ENCODE measurements at places on chromosomes 5 and 9. TPM values are rescaled to one million over a fixed set of nuclear protein-coding genes. Genes with fewer than 3 reads are reported as not detected.

JAKMIP2 gene
- total RNA-seq = not detected

C9 gene
- total RNA-seq = not detected

AFAP1L1 gene
- total RNA-seq = 5.1 TPM

ZCCHC9 gene
- 26.6 TPM for total RNA-seq

FOXD4L4 gene
- total RNA-seq = 0.03 TPM

GARIN3 gene
- total RNA-seq = not detected

PGM5 gene
- not detected for total RNA-seq

LIFR gene
- 6.5 TPM for total RNA-seq

PKD2L2 gene
- not detected for total RNA-seq

SLCO6A1 gene
- not detected for total RNA-seq

PDLIM4 gene
- total RNA-seq = 0.49 TPM

PNPLA7 gene
- total RNA-seq = 0.61 TPM

UGT3A1 gene
- not detected for total RNA-seq

NR5A1 gene
- total RNA-seq = not detected

TMEM171 gene
- 7.2 TPM for total RNA-seq

CEP120 gene
- 6.9 TPM for total RNA-seq

DOK3 gene
- total RNA-seq = 3.0 TPM

CDC20B gene
- total RNA-seq = not detected

ADRA1B gene
- 11.2 TPM for total RNA-seq

SPINK5 gene
- not detected for total RNA-seq

C5orf34 gene
- total RNA-seq = 5.1 TPM

Measured in A549 treated with RU486 at 1 μM for 4 hours (cell line).